Thoracic aorta (tissue), 2 donors: ENCODE measurements at places on chromosomes 4 and X.

- DNase-seq, result no peak
Observed at GRCh38 chrX:14228611-14229010, 198.9 kb upstream of the GEMIN8 start.

DNA sequence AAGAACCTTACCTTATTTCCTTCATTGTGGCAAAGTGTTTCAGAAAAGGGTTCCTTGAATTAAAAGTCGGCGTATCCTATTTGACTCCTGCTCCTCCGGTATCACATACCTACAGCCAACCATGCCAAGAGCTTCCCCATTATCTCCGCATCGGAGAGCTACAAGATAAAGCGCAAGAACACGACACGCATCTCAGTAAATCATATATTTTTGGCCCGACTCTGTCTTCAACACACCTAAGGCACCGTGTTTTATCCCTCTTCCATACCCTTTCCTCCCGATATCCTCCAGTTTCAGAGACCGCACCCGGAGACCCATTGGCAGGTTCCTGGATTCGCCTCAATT is 497 bp upstream of the THAP9 start:
- DNase-seq, result no peak

DNA sequence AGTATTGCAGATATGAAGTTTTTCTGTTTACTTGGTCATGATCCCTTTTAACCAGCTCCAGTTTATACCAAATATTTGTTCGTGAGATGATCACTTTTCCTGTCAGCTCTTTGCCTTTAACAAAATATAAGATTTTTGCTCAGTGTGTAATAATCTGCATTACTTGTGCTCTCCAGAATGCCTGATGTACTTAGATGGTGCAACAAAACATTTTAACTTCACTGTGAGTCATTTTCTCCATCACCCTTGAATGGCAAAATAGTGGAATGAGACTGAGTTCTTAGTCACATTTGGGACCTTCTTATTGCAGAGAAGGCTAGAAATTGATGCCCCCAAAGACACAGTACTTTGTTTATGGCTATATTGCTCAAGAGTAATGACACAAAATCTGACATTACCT is 252.0 kb downstream of the FRMPD4 start:
- DNase-seq, result no peak

DNA sequence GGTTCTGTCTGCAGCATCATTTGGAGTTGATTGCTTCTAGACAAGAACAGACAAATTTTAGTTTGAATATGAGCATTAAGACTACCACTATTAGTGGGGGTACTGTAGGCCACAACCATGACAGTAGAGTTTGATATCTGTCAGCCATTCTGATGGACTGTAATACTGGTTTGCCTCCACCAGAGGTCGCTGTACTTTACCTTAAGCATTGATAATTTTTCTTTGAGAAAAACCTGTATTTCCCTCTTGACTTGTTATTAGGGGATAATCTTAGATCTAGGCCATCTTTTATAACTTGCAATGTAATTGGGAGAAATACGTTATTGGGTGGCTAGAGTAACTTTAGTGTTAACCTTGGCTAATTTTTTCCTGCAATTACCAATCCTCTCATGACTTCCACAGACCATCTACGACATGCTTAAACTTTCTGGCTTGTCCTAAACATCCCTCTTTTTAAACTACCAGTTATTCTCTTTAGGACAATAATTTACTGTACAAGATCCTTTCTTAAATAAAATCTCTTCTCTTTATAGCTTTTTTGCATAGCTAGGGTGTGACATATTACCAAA is 562.4 kb downstream of the MAGEB5 start:
- DNase-seq, result no peak

GRCh38 chr4:163878336-163879121 is 384.0 kb downstream of the TMA16 start:
- DNase-seq, result no peak

GRCh38 chrX:46366381-46367207 is 178.6 kb downstream of the ZNF674 start:
- DNase-seq, result no peak

DNA sequence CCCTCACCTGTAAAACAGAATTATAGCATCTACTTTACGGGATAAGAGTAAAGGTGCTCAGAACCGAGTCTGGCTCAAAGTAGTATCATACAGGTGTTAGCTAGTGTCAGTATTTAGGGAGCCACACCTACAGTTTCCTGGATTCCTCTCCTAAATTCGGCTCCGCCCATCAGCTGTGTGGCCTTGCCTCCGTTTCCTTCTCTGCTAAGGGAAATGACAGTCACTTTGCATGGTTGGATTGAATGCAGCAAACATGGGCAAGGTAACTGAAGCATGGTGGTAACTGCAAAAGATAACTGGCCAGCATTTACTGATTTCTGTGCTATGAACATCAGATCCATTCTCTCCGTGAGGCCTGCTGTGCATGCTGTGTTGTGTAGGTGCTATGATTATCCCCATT is 2.8 kb downstream of the PPP1R3F start:
- no peak for DNase-seq

- DNase-seq, result no peak
Observed at GRCh38 chrX:47370278-47370677, at the start of gene ZNF157. Gene ZNF157, plus strand, starts transcription at chrX:47370578. Its CDS starts 91 bp downstream, at chrX:47370669.

DNA sequence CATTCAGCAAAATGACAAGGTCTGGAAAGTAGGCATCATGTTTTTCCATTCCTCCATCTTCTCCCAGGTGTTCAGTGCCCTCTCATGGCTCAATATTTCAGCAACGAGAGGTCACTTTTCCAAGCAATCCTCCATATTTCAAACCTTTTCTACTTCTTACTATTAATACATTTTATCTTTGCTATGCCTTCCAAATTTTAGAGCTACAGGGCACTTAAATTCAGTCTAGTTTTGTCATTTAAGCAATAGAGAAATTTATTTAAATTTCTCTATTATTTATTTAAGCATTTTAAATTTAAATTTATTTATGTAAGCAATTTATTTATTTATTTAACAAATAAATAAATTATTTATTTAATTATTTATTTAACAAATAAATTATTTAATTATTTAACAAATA is 305.1 kb upstream of the ANXA10 start:
- no peak for DNase-seq

GRCh38 chrX:47933946-47934345 is 69.8 kb downstream of the ZNF182 start:
- DNase-seq, result no peak

DNA sequence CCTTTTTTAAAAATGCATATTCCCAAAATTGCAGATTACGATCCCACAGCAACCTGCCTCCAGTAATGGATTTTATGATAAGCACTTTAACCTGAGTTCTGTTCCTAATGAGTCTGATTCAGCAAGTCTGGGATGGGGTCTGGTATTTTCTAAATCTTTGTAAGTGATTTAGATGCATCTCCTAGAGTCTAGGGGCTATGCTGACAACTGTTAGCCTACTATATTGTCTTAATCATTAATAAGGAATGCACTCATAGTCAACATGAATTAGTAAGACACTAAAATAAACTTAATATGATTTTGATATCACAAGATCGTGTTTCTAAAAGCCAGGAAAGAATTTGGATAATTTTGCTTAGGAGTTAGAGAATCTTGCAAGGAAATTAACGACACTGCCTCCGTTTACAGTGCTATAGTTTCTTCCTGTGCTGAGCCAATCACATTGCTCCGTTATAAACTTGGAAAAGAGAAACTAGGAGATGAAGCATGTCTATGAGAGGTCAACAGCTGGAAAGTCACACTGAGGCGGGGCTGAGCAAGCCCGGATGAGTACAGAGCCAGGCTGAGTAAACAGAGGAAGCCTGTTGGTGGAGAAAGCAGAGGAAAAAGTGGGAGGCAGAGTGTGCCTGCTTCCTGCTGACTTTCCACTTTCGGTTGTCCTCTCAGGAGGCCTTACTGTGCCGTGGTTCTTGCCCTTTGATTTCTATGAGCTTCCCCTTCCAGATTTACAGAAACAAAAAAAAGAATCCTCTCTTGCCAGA is 5.4 kb downstream of the SCARB2 start:
- DNase-seq, result peak; percentile 41

DNA sequence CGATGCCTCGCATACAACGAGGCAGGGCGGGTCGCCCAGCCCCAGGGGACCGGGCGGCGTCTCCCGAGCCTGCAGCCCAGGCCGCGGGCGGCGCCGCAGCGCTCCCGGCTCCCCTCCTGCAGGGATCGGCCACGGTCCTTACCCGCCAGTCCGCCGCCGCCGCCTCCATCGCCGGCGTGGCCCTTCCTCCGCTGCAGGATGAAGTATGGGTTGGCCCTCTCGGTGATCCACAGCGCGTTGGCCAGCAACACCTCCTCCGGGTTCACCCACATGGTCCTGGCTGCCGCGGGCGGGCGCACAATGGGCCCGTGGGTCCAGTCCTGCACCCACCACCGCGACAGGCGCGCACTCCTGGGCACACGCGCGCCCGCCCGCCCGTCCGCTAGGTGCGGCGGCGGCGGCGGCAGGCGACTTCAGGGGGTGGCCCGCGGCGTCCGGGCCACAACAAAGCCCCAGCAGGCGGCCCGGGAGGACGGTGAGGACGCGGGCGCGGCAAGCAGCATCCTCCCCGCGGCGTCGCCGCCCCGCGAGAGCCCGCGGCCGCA is 339 bp downstream of the TBC1D9 start:
- no peak for DNase-seq

DNA sequence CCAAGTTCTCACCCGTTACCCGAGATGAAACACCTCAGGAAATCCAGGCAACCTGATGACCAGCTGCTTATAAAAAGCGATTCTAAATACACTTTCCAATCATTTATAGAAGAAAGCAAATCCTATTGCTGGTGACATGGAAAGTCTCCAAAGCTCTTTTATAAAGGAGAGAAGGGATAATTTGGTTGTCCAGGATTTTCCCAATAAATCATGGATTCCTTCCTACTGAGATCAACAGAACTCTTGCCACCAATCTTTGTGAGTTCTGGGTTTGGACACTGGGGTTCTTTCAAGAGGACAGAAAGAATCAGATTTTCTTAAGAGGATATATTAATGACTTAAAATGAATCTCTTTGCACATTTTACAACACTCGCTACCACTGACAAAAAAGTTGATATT is 24.7 kb upstream of the SOD3 start:
- no peak for DNase-seq

- no peak for DNase-seq
Observed at GRCh38 chr4:164894702-164895101, 17.7 kb downstream of the APELA start.

GRCh38 chrX:150573702-150574101 is 5.3 kb downstream of the MTM1 start:
- DNase-seq, result no peak

- no peak for DNase-seq
Observed at GRCh38 chr4:54227256-54228055, 1.6 kb upstream of the PDGFRA start.

- DNase-seq, result no peak
Observed at GRCh38 chr4:15906020-15906443, 32.5 kb downstream of the FGFBP1 start.

DNA sequence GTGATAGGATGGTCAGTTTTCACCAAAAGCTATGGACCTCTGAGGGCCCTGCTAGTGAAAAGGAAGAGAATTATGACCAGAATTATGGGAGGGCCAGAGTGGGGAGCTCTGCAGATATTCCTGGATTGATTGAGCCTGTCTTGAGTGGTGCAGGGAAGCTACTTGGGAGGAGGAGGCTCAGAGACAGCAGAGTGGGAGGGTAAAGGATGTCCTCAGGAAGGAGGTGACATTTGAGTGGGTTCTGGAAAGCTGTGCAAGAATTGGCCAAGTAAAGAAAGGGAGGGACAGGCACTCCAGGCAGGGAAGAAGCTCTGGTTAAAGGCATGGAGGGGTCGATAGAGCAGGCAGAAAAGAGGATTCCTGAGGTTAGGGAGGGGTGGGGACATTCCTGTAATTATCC is 24.1 kb downstream of the RNF4 start:
- no peak for DNase-seq

DNA sequence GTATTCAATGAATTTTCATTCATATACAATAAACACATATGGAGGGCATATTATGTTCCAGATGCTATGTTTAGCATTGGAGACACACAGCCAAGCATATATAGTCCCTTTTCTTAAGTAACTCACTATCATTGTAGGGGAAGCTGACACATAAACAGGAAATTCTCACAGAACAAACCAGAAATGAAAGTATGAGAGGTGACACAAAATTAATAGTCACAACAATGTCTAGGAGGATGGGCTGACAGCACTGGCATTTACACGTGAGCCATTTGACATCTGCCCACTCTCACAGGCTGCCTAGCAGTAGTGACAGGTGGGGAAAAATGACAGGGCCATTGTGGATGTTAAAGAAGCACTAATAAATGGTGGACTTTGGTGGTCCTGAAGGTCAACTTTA is 2.6 kb upstream of the CNOT6L start:
- no peak for DNase-seq

DNA sequence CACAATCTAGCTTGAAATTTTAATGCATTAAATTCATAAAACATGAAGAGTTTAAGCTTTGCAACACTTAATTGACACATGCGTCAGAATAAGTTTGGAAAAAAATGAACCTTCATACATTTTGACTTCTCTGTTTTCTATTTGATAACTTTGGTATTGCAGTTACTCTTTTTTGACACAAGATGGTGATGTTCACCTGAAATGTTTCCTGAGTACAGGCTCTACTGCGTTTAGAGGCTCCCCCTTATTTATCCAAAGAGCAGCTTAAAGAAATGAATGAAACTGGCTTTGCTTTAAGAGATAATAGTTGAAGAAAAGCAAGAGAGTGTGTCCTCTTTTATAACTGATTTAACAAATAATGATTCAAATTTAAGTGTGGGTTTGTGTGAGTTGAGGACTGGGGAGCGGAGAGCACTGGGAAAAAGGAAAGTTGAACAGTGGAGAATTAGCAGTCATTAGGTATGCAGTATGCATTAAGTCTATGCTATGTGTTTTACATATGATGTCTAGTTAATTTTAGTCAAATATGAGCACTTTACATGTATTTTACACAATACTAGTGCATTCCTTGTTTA is 180.6 kb upstream of the NUDT6 start:
- DNase-seq, result no peak

GRCh38 chrX:154090731-154091130 is 6.8 kb downstream of the MECP2 start:
- DNase-seq, result no peak

DNA sequence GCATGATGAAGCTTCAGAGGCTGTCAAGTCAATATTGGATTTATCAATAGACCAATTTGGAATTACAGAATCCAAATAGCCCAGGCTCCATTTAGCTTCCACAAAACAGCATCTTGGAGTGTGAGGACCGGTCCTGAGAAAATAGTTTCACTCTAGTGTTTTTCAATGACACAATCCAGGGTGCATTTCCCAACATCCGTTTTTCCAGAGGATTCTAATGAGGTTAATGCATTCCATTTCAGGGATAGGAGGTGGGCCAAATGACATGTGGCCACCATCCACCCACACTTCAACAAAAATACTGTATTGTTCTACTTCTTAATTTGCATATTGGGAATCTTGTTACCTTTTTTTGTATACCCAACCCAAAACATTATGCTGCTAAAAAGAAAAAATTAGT is 229.8 kb upstream of the LDB2 start:
- DNase-seq, result no peak

GRCh38 chrX:44914532-44915198 is 41.7 kb downstream of the KDM6A start:
- no peak for DNase-seq

- no peak for DNase-seq
Observed at GRCh38 chr4:180150818-180151217, 2092.4 kb upstream of the TENM3 start.
